ENCODE measurements at places on chromosomes 4 and X.

- H3K4me3 ChIP-seq: no peak overlapping the region
- H3K27me3 ChIP-seq: no peaks in the 10 kb centered on the region
- H3K4me1 ChIP-seq: peaks cover 62% of the 10 kb centered on the region
- H3K27ac ChIP-seq: peak overlapping the region; percentile 67
Observed at GRCh38 chr4:99855678-99856077, 38.5 kb downstream of the LAMTOR3 start.

GRCh38 chr4:168634276-168634802 is 137.5 kb downstream of the PALLD start:
- H3K4me1 ChIP-seq: peaks cover 16% of the 10 kb centered on the region
- DNase-seq: no peak
- no peaks in the 10 kb centered on the region for H3K36me3 ChIP-seq

DNA sequence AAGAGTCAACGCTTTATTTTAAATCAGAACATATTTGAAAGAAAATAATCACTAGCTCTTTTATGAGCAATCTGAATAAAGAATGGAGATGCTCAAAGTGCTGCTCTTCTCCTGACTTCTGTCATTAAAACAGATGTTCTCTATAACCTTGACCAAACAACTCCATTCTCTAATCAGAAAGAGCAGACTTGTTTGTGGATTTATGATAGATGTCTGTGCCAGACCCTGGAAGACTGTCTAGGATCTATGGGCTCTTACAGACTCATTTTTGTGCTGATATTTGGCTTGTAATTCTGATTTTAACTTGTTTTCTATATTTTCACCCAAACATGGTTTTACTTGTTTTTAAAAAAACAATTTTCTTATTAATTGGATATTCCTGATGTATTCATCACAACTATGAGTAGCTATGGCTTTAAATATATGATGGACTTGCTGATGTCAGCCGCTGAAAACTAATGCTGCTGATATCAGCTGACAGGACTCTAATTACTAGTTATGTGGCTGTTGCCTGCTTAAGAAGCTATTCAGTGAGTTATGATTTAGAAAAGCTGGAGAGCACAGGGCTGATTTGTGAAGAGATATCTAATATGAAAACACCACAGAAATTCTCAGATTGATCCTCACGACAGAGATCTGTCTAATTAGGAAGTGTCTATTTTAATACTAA is 31.6 kb upstream of the MAML3 start:
- H3K27me3 ChIP-seq: peaks cover 3% of the 10 kb centered on the region
- H3K36me3 ChIP-seq: no peaks in the 10 kb centered on the region
- H3K27ac ChIP-seq: no peak overlapping the region
- DNase-seq: no peak
- no peaks in the 10 kb centered on the region for H3K4me1 ChIP-seq

- H3K27ac ChIP-seq: peak overlapping the region; percentile 79
- H3K27me3 ChIP-seq: no peaks in the 10 kb centered on the region
- H3K4me1 ChIP-seq: peaks cover 37% of the 10 kb centered on the region
Observed at GRCh38 chrX:45710081-45710801, 509.6 kb upstream of the DIPK2B start.

- H3K4me1 ChIP-seq: peaks cover 2% of the 10 kb centered on the region
- no peak overlapping the region for H3K4me3 ChIP-seq
- DNase-seq: no peak
Observed at GRCh38 chrX:47168495-47169073, 23.6 kb downstream of the RBM10 start.

- no peak overlapping the region for H3K27ac ChIP-seq
- H3K36me3 ChIP-seq: no peaks in the 10 kb centered on the region
- H3K4me1 ChIP-seq: no peaks in the 10 kb centered on the region
- no peak for DNase-seq
Observed at GRCh38 chr4:100591161-100591876, 73.5 kb upstream of the EMCN start.

- no peak overlapping the region for H3K4me3 ChIP-seq
- peaks cover 10% of the 10 kb centered on the region for H3K27me3 ChIP-seq
Observed at GRCh38 chr4:88747351-88747750, 49.7 kb upstream of the NAP1L5 start.
